Muscle of leg (tissue), 16 donors: ENCODE measurements at places on chromosomes 3 and 15.

GRCh38 chr3:29282427-29283230, 1.8 kb downstream of the RBMS3 start:
- no peaks in the 10 kb centered on the region for H3K36me3 ChIP-seq
- DNase-seq: peak; percentile 88
- H3K27me3 ChIP-seq: no peaks in the 10 kb centered on the region
- H3K4me3 ChIP-seq: peak overlapping the region; percentile 73
- H3K27ac ChIP-seq: peak overlapping the region; percentile 97

DNA sequence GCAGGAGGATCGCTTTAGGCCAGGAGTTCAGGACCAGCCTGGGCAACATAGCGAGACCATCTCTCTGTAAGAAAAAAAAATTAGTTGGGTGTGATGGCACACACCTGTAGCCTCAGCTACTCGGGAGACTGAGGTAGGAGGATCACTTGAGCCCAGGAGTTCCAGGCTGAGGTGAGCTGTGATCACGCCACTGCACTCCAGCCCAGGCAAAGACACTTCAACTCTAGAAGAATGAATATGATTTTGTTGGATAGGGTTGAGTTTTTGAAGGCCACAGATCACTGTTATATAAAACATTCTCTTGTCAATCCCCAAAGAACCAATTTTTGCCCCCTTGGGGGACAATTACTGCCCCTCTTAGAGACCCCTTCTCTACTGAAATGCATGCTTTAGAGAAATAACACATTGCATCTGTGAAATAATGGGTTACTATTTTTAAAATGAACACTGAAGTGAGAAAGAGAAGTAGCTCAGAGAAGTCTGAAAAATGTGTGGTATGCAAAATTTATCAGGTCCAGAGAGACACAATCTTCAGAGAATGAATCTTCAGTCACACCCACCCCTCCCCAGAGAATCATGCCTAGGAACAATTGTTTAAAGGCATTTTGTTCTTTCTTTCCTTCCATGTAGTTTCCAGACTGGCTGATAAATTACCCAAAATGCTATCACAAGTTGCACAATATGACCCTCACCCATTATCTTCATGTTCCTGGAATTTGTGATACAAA, 42.7 kb downstream of the METTL6 start:
- no peaks in the 10 kb centered on the region for H3K27me3 ChIP-seq
- no peak overlapping the region for H3K4me3 ChIP-seq
- no peak for DNase-seq
- no peak overlapping the region for H3K27ac ChIP-seq
- H3K36me3 ChIP-seq: no peaks in the 10 kb centered on the region
- H3K4me1 ChIP-seq: no peaks in the 10 kb centered on the region

DNA sequence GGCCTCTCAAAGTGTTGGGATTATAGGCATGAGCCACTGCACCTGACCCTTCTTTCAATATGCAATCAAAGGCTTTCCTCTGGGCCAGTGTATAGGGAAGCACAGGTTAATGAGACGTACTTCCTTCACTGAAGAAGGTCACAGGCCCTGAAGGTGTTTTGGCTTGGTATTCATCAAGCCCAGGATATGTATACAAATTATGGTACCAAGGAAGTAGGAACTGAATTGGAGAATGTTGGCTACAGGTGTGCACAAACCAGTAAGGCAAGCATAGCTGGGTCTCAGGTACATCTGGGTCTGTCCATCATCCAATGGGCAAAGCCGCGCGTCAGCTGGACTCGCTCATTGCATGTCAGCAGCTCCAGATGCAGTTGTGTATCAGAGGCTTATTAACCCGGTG, 237.9 kb downstream of the ADAMTS17 start:
- no peaks in the 10 kb centered on the region for H3K36me3 ChIP-seq
- DNase-seq: no peak
- H3K4me3 ChIP-seq: no peak overlapping the region
- H3K27me3 ChIP-seq: no peaks in the 10 kb centered on the region

DNA sequence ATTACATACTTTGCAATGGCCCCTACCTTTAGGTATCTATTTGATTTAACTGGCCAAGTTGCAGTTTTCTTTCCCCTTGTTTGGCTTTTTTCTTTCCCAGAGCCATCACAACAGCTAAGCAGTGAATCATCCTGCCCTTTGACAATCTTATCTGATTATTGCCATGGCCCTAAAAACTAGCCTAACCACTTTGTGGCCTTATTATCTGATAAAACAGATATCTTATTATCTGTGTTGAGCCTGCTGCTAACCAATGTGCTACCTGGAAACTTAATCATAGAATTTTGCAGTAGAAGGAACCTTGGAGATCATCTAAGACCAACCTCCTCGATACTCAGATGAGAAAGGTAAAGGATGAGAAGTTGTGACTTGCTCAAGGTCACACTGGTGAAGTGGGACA, 37.1 kb downstream of the EIF4E3 start:
- no peak for DNase-seq
- no peak overlapping the region for H3K27ac ChIP-seq
- H3K27me3 ChIP-seq: no peaks in the 10 kb centered on the region
- H3K4me1 ChIP-seq: no peaks in the 10 kb centered on the region
- no peaks in the 10 kb centered on the region for H3K36me3 ChIP-seq

DNA sequence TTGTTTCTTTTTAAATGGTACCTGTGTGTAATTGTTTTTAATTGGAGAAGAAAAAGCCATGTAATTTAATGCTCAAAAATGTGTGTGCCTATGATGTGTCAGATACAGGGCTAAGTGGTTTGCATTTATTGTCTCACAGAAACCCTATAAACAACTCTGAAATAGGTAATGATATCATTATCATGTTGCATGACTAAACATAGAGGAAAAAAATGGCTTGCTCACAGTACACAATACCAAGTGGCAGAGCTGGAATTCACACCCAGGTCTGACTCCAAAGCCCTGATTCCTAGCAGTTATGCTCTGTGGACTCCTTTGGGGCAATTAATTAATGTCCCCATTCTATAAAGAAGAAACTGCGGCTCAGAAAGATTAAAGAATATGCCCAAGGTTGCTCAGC, 237.4 kb upstream of the TRIM42 start:
- no peak overlapping the region for H3K27ac ChIP-seq
- no peak for DNase-seq
- no peaks in the 10 kb centered on the region for H3K27me3 ChIP-seq
- no peak overlapping the region for H3K4me3 ChIP-seq
- no peaks in the 10 kb centered on the region for H3K36me3 ChIP-seq

DNA sequence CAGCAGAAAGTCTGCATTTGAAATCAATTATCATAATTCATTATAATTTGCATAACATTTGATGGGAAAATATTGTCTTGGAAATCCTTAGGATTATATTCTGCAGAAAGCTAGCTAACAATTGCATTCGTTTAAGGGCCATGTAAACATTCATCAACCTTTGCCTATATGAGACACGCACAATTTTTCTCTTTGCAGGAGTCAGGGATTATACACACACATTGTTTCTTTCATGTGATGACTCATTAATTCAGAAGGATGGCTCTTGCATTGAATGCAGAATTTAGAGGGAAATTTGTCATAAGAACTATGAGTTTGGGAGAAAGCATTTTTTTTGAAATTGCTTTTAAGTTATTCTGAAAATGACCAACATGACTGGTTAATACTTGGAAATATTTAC, 844.7 kb downstream of the DIPK2A start:
- H3K4me3 ChIP-seq: no peak overlapping the region
- H3K36me3 ChIP-seq: no peaks in the 10 kb centered on the region
- no peaks in the 10 kb centered on the region for H3K27me3 ChIP-seq
- H3K4me1 ChIP-seq: no peaks in the 10 kb centered on the region
- no peak for DNase-seq

- no peaks in the 10 kb centered on the region for H3K4me1 ChIP-seq
- H3K27me3 ChIP-seq: no peaks in the 10 kb centered on the region
- DNase-seq: no peak
- no peak overlapping the region for H3K27ac ChIP-seq
These were observed 4.5 kb upstream of the ZNF280D start for GRCh38 chr15:56737791-56738190.

- H3K36me3 ChIP-seq: no peaks in the 10 kb centered on the region
- H3K4me3 ChIP-seq: no peak overlapping the region
- H3K27ac ChIP-seq: no peak overlapping the region
- no peaks in the 10 kb centered on the region for H3K27me3 ChIP-seq
- H3K4me1 ChIP-seq: no peaks in the 10 kb centered on the region
These were observed 239.8 kb downstream of the STAG1 start for GRCh38 chr3:136512381-136512780.

GRCh38 chr3:197495499-197495898, 60.3 kb downstream of the BDH1 start:
- H3K36me3 ChIP-seq: no peaks in the 10 kb centered on the region
- H3K27ac ChIP-seq: no peak overlapping the region

DNA sequence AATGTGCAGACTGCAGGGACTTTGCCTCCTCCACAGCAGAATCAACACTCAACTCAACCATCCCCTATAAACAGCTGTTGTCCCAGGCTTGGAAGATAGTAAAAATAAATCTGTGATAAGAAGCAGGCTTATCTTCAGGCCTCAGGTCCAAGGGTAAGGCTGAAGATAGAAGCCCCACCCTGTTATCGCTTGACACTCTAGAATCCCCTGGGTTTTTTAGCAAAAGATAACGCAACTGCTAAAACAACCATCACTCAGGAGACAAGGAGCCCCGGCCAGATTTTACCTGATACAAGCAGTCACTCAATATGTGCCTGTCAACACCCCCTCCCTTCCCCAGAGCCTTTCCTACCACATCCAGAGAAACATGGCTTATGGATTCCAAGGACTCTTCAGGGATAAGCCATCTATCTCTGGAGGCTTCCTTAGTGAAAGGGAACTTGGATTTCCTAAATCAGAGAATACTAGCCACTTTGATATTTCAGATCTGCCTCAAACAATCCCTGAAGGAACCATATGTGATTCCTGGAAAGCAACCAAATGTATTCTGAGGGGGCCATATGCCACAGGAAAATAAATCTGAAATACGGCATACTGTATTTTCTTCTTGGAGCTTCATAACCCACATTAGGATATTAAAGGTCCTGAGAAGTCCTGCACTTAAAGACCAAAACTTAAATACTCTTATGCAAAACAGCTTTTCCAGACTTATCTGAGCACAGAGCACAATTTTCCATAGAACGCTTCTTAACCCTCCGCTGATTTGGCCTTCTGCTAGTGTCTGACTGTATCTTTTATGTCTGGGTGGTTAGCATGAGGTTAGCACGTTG, 60.4 kb downstream of the LYZL4 start:
- no peaks in the 10 kb centered on the region for H3K4me1 ChIP-seq
- no peak overlapping the region for H3K4me3 ChIP-seq
- peaks cover 3% of the 10 kb centered on the region for H3K27me3 ChIP-seq
- H3K36me3 ChIP-seq: no peaks in the 10 kb centered on the region

DNA sequence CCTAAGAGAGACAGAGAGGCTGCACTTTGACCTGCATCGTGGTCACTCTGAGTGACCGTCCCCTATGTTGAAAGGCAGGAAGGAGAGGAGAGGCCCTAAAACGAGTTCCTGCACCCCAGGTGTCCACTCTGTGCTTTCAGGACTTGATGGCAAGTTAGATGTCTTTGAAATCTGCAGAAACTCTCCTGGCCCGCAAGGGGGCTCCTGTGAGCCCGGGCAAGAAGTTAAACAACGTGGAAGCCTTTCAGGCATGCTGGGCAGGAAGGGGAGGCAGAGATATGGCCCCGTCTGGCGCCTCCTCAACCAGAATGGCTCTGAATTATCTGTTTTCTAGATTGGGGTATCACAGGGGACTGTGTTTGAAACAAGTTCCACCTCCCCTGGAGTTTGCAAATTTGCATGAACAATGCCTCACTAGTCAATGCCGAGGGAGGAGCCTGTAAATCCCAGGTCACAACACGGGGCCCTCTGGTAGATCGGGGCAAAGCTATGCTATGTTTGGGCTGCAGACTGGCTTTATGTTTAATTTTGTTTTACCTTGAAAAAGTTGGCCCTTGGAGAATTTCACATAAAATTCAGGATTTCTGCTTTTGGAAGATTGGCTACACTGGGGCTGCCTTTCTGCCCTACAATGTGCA, 9.8 kb downstream of the CTXND1 start:
- DNase-seq: no peak
- H3K27ac ChIP-seq: no peak overlapping the region
- H3K4me3 ChIP-seq: no peak overlapping the region
- no peaks in the 10 kb centered on the region for H3K36me3 ChIP-seq

- H3K4me1 ChIP-seq: peaks cover 77% of the 10 kb centered on the region
- DNase-seq: no peak
- H3K27ac ChIP-seq: peak overlapping the region; percentile 62
- H3K4me3 ChIP-seq: no peak overlapping the region
- H3K36me3 ChIP-seq: peaks cover 74% of the 10 kb centered on the region
These were observed 93.9 kb upstream of the RPL32 start for GRCh38 chr3:12935023-12935860.

- no peak overlapping the region for H3K27ac ChIP-seq
- DNase-seq: no peak
- no peaks in the 10 kb centered on the region for H3K4me1 ChIP-seq
- no peaks in the 10 kb centered on the region for H3K27me3 ChIP-seq
- peaks cover 27% of the 10 kb centered on the region for H3K36me3 ChIP-seq
- no peak overlapping the region for H3K4me3 ChIP-seq
These were observed 16.8 kb downstream of the RPUSD3 start for GRCh38 chr3:9826815-9827573.

DNA sequence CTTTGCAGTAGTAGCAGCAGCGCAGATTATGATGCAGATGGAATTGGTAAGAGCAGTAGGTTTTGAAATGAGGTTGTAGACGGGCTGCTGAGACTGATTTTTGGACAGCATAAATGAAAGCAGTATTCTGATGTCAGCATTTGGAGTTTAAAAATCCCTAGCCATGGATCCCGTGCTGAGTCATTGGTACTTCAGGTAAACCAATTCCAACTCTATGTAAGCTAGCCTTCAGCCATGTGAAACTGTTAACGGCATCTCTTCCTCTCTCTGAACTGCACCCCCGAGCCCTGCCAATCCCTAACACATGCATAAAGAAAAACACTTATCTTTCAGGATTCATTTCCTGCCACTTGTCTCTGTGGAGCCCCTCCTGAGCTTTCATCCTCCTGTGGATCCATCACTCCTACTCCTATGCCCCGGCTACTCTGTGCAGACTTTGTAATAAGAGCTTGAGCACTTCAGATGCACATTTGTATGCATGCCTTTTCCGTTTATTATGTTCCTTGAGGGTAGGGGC, 119.0 kb downstream of the AKAP13 start:
- peak; percentile 56 for DNase-seq
- H3K4me1 ChIP-seq: peaks cover 33% of the 10 kb centered on the region
- no peaks in the 10 kb centered on the region for H3K36me3 ChIP-seq
- no peak overlapping the region for H3K4me3 ChIP-seq
- no peaks in the 10 kb centered on the region for H3K27me3 ChIP-seq

GRCh38 chr3:72523429-72524151, 324.7 kb downstream of the SHQ1 start:
- DNase-seq: peak; percentile 70
- H3K4me1 ChIP-seq: peaks cover 5% of the 10 kb centered on the region
- H3K27me3 ChIP-seq: peaks cover 2% of the 10 kb centered on the region
- H3K27ac ChIP-seq: no peak overlapping the region
- H3K4me3 ChIP-seq: no peak overlapping the region

GRCh38 chr3:38588995-38589937, 60.2 kb downstream of the SCN5A start:
- DNase-seq: no peak
- no peak overlapping the region for H3K4me3 ChIP-seq
- no peaks in the 10 kb centered on the region for H3K36me3 ChIP-seq
- peaks cover 2% of the 10 kb centered on the region for H3K4me1 ChIP-seq
- no peaks in the 10 kb centered on the region for H3K27me3 ChIP-seq

GRCh38 chr15:76239786-76240185, 71.5 kb downstream of the ETFA start:
- H3K27me3 ChIP-seq: no peaks in the 10 kb centered on the region
- H3K27ac ChIP-seq: no peak overlapping the region
- DNase-seq: no peak
- no peaks in the 10 kb centered on the region for H3K4me1 ChIP-seq
- no peak overlapping the region for H3K4me3 ChIP-seq
- H3K36me3 ChIP-seq: no peaks in the 10 kb centered on the region
